Activated naive CD4-positive, alpha-beta T cell treated with anti-CD3 and anti-CD28 coated beads, Interleukin-2, amount 10 ng/mL, durations not matched to agents 5 hours and 36 hours (primary cell): ENCODE measurements at places on chromosomes 1 and 21. TPM values are rescaled to one million over a fixed set of nuclear protein-coding genes. Genes with fewer than 3 reads are reported as not detected.

OR2M3 gene
- total RNA-seq: not detected

KLF17 gene
- total RNA-seq: not detected

SYCP1 gene
- total RNA-seq: not detected

CFAP74 gene
- not detected for total RNA-seq

LY9 gene
- total RNA-seq: 75.9 TPM

FAM72B gene
- 19.5 TPM for total RNA-seq

TRPM2 gene
- total RNA-seq: 37.3 TPM

SHISAL2A gene
- total RNA-seq: 25.9 TPM

B4GALT2 gene
- total RNA-seq: 10.3 TPM

TMEM269 gene
- total RNA-seq: 0.26 TPM
